ENCODE measurements at places on chromosomes 2 and 18.

GRCh38 chr2:69743847-69744264, 1.9 kb downstream of the ANXA4 start:
- no peak for DNase-seq

GRCh38 chr2:123086613-123087385, 938.3 kb upstream of the CNTNAP5 start:
- DNase-seq, result no peak

- no peak for DNase-seq
Observed at GRCh38 chr18:58603375-58604067, 25.4 kb downstream of the ALPK2 start.

DNA sequence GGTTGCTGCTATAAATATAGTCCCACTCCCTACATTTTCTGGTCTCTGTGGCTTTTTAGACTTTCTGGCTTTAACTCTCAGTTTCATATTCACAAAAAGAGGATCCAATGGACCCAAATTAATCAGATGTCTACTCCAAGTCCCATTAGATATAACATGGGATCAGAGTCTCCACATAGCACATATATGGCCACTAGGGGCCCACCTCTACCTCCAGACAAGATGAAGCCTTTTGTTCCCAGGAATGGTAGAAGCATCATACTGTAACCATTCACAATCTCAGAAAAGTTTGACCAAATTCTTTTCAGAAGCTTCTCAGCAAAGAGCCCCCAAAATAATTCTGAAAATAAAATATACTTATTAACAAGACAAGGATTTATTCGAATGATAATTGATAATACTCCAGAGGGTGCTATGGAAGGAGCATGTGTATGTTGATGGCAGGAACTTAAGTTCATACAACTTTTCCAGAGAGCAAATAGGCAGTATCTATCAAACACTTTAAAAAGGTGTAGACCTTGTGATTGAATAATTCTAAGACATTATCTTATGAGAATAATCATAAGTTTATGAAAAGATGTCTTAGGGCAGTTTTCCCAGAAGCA, 382.3 kb upstream of the CRIM1 start:
- no peak for DNase-seq

GRCh38 chr18:49006641-49007454, 56.1 kb upstream of the SMAD7 start:
- peak; percentile 40 for DNase-seq

DNA sequence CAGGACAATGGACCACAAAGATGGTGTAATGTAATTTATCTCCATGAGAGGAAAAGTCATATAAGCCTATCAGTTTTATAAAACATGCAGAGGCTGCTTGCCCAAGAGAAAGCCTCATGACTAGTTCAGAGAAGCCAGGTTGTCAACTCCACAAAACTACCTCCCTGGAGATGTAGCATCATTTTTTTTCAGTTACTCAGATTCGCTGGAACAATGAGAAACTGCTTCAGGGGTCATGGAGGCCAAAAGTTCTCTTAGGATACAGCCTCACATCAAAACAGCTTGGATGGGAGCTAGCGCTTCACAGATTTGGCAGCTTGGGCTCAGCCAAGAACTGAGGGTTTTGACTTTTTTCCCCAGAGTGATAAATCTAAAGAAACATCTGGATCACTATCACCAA, 263.5 kb downstream of the INSIG2 start:
- DNase-seq, result no peak

DNA sequence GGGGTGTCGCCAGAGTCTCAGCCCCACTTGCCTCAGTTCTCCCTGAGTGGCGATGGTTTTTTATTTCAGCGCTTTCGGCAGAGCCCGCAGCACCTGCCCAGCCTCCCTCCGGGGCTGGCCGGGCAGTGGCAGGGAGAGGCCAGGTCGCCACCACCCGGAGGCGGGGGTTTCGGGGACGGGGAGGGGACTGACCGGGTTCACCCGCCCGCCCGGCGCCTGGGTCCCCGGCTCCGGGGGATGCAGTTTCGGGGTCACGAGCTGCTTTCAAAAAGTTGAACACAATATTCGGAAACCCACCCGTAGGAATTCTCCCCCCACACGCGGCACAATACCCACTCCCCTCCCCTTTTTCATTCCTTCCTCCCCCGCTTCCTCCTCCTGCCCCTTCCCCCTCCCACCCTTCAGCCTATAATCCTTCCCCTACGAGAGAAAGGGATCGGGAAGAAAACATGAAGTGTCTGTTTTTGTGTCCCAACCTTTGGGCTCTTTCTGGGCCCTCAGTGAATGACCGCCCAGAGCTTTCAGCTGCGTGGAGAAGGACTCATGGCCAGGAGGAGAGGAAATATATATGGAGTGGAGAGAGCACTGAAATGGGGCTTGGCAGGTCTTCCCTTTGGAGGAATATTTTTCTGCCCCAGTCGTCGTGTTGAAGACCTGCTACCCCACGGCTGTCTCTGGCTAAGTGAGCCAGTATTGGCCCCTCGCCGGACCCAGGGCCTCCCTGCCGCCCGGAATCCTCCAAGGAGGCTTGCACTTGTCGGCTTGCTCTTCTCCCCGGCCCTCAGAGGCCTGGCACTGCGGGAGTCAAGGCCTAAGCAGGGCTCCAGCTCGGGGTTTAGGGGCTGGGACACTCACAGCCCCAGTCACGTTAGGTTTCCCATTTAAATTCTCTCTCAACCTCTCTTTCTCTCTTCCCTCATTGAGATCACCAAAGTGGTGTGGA, 2.1 kb upstream of the SIX3 start:
- no peak for DNase-seq

- no peak for DNase-seq
Observed at GRCh38 chr2:162929571-162929970, 91.0 kb upstream of the KCNH7 start.

DNA sequence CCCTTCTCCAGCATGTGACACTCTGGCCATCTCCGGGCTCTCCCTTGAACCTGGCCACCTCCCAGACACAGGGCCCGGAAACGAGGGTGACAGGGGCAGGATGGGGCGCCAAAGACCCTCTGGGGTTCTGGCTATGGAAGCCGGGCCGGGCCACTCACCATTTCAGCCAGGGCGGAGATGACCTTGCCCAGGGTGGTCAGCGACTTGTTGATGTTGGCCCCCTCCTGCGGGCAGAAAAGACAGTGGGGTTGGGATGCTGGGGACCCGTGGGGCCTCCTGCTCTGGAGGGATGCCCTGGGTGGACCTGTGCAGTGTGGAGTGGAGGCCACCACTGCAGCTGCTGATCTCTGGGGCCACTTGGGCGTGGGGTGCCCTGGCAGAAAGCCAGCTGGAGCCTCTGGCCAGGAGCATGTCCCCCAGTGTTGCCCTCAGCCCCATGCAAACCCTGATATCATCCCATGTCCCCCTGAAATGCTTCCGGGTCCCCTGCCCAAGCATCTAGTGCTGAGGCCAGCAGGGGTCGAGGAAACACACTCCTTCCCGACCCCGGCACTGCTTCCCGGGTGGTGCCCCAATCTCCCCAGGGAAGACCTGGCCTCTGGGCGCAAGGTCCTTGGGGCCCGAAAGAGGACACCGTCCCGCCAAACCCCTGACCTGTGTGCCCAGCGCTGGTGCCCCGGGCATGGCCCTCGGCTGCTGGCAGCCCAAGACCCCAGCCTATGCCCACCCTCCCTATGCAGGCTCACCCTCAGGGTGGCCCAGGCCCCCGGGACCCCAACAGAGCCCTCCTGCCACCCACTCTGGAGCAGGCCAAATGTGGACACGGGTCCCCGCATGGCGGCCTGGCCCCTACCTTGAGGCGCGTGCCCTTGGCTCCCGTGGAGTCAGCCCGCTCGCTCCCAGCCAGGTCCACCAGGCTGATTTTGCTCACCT, 36.9 kb downstream of the KIF1A start:
- no peak for DNase-seq

DNA sequence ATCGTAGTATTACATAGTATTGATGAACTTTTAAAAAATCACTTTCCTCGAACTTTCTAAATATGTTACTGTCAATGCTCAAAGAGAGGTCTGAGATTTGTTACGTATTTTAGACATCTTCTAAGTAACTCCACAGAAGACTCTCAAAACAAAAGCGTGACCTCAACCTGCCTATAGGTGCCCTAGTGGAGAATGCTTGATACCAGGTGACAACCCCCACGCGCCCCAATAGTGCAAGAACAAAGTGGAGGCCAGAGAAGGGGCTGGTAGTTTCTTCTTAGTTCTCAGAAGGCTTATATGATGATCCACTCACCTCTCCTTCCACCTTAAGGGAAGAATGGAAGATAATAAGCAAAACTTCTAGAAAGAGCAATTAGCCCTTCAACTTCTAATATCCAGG, 102.6 kb downstream of the ANKRD44 start:
- DNase-seq, result no peak

DNA sequence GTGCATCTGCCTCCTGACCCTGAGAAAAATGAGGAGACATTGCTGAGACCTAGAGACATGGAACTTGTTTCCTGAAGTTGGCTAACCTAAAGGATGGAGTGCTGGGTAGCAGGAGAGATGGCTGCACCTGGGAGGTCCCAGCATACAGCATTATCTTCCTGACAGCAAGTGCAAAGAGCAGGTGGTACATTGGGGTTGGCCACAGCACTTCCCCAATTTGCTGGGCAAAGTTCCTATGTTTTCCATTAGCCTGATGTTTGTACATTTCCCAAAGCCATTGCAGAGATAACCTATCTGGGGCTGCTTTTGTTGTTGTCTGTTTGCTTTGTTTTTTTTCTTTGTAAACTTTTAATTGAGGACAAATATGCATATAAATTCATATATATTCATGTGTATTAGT, 296.7 kb downstream of the HRH4 start:
- DNase-seq, result no peak

DNA sequence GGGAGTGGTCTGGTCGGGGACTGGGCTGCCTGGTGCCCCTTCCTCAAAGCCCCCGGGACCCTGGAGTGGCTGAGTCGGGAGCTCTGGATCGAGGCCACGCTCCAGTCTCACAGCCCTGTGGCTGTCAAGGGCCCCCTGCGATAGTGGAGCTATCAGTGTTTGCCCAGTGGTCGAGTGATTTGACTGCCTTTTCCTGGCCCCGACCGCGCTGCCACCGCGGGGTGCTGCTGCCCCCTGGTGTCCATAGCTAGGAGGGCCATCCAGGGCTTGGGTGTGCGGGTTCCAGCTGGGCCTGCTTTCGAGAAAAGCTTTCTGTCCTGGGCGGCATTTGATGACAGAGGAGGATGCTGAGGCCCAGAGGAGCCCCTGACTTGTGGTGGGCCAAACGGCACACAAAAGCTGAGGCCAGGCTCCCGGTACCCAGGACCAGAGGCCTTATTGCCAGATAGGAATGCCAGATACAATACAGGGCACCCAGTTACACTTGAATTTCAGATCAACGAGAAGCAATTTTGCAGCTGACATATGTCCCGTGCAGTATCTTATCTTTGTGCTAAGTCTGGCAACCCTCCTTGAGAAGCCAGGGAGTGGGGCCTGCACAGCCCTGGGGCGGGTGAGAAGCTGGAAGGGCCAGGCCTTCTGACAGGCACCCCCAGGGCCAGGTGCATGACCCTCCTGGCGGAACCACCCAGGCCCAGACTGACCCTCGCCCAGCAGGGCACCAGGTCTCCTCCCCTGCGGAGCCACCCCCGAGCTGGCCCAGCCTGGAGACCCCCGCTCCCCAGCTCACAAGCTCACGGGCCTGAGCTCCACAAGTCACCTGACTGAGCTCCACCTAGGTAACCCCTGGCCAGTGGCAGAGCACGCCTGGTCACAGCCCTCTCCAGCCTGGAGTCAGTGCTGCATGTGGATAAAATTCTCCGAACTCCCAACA, 13.0 kb downstream of the ODC1 start:
- peak; percentile 76 for DNase-seq

- no peak for DNase-seq
Observed at GRCh38 chr2:211248841-211249240, 692.4 kb downstream of the CPS1 start.

GRCh38 chr18:22559414-22560274, 141.9 kb upstream of the CTAGE1 start:
- no peak for DNase-seq

- no peak for DNase-seq
Observed at GRCh38 chr2:191983591-191983990, 136.7 kb upstream of the CAVIN2 start.

DNA sequence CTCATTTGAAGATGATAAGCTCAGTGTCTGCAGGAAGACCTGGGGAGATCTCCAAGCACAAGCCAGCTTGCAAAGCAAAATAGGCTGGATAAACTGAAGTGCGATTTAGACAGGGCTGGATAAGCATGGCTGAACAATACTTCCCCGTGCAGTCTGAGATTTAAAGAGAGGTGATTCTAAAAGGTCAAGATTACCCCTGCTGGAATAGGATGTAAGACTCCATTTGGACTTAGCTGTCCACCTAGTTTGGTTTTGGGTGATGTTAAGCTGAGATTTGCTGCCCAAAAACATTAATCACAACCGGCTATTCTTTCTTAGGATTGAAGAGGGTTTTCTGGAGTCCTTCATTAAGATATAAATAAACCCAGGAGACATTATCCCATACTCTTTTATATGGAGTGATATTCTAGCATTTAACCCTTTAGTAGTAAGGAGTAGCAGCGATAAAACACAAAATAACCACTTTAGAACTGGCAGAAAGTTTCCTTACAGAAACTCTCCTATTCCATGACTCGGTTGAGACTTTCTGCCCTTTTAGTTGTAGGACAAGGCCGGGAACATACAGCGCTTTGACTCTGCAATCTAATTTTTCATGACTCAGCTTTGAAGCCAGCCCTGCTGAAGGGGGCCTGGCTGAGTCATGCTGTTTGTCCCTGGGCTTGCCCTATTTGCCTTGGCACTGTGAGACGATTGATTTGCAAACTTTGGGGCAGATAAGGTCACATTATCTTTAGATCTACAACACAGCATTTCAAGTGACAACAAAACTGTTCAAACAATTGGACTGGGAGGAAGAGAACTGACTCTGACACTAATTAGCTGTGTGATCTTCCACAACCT, 238.2 kb downstream of the GCA start:
- DNase-seq, result peak; percentile 6

- no peak for DNase-seq
Observed at GRCh38 chr2:232240906-232241305, 137.6 kb upstream of the ALPP start.

DNA sequence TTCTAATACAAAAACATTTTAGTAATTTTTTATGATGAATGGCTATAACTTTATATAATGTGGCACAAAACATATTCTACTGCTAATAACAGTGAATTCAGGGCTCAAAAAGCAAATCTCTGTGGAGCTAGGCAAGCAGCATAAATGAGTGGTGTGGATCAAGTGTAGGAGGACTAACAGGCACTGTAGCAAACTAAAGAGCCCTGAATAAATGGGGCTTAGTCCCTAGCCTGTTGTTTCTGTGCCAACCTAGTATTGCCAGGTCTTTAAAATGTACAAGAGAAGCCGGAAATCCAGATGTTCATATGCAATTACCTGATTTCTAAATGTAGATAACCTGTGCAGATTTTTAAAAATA, 18.5 kb downstream of the REL start:
- no peak for DNase-seq

DNA sequence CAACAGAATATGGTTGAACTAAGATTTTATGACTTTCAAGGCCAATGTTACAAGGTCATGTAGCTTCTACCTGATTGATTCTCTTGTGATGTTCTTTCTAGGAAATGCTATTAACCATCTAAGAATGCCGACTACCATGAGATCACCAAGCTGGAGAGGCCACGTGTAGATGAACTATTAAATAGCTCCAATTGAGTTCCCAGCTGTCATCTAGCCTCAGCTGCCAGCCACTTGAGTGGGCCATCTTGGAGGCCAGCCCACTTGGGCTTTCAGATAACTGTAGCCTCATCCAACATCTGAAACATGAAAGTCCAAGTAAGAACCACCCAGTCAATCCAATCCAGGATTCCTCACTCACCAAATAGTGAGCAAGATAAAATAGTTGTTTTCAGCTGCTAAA, 376.9 kb upstream of the TMEFF2 start:
- DNase-seq, result no peak

- DNase-seq, result no peak
Observed at GRCh38 chr18:13562494-13563029, 163.8 kb downstream of the FAM210A start.

- no peak for DNase-seq
Observed at GRCh38 chr2:37764739-37765138, 93.3 kb upstream of the CDC42EP3 start.

All from NCI-H345 (cell line).